ENCODE measurements at places on chromosomes 5 and 9. TPM values are rescaled to one million over a fixed set of nuclear protein-coding genes. Genes with fewer than 3 reads are reported as not detected.

GRCh38 chr9:128892221-128892921, 10.4 kb downstream of the LRRC8A start:
- H3K27ac ChIP-seq, result peak overlapping the region; percentile 49
- peaks cover 4% of the 10 kb centered on the region for H3K36me3 ChIP-seq
- no peak overlapping the region for H3K4me3 ChIP-seq

The CER1 gene
- 0.29 TPM for total RNA-seq

DNA sequence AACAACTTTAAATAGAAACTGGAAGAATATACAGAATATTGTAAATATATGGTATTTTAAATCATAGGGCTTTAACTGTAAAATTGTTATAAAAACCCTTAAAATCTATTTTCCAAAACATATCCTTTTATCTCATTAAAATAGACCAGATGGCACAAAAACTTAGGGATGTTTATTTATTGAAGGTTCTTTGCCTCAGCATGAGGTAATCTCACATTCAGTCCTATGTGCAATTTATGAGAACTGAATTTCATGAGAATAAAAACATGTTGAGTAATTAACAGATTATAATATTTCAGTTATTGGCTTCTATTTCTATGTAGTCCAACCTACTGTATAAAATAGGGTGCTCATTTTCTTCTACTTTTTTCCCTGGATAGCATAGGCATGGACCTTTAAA, 329.2 kb upstream of the PRR16 start:
- no peaks in the 10 kb centered on the region for H3K4me1 ChIP-seq
- no peaks in the 10 kb centered on the region for H3K27me3 ChIP-seq
- no peaks in the 10 kb centered on the region for H3K36me3 ChIP-seq
- H3K4me3 ChIP-seq, result no peak overlapping the region

The SLC46A2 gene
- 0.18 TPM for total RNA-seq

The FCN1 gene
- 14.4 TPM for total RNA-seq

DNA sequence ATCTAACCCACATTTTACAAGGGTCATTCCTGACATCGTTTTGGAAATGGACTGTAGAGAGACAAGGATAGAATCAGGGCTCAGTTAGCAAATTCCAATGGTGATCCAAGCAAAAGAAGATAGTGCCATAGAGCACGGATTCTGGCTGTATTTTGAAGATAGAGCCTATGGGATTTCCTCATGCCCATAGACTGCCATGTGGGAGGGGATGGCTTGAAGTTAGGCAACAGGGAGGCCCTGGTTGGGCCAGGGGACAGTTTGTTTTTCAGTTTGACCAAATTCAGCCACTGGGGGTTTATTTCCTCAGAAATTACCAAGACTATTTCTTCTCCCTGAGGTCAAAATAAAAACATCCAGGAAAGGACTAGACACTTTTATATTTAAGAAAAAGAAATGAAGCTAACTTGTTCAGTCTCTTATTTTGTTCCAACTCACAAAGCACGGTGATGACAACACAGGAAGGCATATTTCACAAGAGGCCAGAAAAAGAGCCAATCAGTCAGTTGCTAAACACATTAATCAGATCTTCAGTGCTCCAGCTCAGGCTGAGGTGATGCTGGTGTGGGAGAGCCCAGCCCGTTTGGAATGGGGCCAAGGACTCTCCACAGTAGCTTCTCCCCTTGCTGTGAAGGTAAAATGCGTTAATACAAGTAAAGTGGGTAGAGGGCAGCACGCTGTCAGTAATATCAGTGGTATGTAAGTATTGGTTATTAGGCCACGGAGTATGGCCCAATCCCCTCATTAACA, 4.4 kb upstream of the DCTN4 start:
- no peaks in the 10 kb centered on the region for H3K4me1 ChIP-seq
- DNase-seq, result no peak
- no peaks in the 10 kb centered on the region for H3K27me3 ChIP-seq
- H3K36me3 ChIP-seq, result no peaks in the 10 kb centered on the region
- no peak overlapping the region for H3K4me3 ChIP-seq

GRCh38 chr9:33187519-33188218, 20.5 kb upstream of the B4GALT1 start:
- H3K4me3 ChIP-seq, result no peak overlapping the region
- H3K27me3 ChIP-seq, result no peaks in the 10 kb centered on the region
- peak; percentile 64 for DNase-seq
- H3K4me1 ChIP-seq, result peaks cover 6% of the 10 kb centered on the region
- no peak overlapping the region for H3K27ac ChIP-seq

DNA sequence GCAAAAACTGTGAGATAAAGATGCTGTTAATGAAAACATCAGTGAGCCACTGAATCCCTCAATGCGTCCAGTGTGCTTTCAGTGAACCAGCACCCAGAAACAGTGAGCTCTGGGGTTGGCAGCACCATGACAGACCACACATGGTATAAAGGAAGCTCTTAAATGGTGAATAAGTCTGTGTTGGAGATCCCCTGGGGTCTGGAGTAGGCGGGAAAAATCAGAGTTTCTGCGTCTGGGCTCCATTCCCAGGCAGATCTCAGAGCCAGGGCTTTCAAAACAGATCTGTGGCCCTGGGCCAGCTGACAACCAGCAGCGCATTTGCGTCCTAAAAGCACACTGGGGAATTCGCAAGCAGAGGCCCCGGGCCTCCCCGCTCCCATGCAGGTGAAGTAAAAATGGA, 233.5 kb downstream of the FRMD3 start:
- DNase-seq, result peak; percentile 91
- H3K4me1 ChIP-seq, result no peaks in the 10 kb centered on the region
- H3K4me3 ChIP-seq, result no peak overlapping the region
- H3K27ac ChIP-seq, result no peak overlapping the region

GRCh38 chr5:173513521-173513991, 102.9 kb downstream of the BOD1 start:
- no peaks in the 10 kb centered on the region for H3K4me1 ChIP-seq
- H3K27me3 ChIP-seq, result no peaks in the 10 kb centered on the region
- H3K4me3 ChIP-seq, result no peak overlapping the region
- DNase-seq, result no peak
- no peak overlapping the region for H3K27ac ChIP-seq
- H3K36me3 ChIP-seq, result no peaks in the 10 kb centered on the region

DNA sequence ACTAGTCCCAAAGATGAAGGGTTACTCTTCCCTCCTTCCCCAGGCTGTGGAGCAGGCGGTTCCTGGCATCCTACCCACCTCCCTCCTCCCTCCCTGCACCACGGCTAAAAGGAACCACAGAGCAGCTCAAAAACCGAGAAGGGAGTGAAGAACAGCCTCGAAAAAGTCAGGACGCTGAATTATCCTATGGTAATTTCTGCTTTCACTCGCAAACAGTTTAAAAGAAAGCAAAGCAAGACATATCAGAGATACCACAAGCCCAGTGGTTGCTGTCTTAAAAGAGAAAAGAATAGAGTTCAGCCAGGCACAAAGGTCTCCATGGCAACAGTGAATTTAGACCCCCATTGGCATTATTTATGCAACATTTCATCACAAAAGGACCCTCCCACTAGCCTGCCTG, 315.4 kb downstream of the CTNND2 start:
- H3K4me3 ChIP-seq, result no peak overlapping the region
- no peaks in the 10 kb centered on the region for H3K4me1 ChIP-seq
- no peak for DNase-seq
- no peaks in the 10 kb centered on the region for H3K36me3 ChIP-seq

The IARS1 gene
- total RNA-seq, result 82.1 TPM

The LECT2 gene
- total RNA-seq, result not detected

Data from aorta (tissue), 5 donors.